Fibroblast of lung (primary cell): ENCODE measurements at places on chromosomes 5 and 9. TPM values are rescaled to one million over a fixed set of nuclear protein-coding genes. Genes with fewer than 3 reads are reported as not detected.

Gene GALT
- total RNA-seq = 27.2 and 29.1 TPM in 2 replicates

GRCh38 chr5:154858972-154859871 lies 795 bp downstream of the CNOT8 start:
- DNase-seq = peak; percentile 20

DNA sequence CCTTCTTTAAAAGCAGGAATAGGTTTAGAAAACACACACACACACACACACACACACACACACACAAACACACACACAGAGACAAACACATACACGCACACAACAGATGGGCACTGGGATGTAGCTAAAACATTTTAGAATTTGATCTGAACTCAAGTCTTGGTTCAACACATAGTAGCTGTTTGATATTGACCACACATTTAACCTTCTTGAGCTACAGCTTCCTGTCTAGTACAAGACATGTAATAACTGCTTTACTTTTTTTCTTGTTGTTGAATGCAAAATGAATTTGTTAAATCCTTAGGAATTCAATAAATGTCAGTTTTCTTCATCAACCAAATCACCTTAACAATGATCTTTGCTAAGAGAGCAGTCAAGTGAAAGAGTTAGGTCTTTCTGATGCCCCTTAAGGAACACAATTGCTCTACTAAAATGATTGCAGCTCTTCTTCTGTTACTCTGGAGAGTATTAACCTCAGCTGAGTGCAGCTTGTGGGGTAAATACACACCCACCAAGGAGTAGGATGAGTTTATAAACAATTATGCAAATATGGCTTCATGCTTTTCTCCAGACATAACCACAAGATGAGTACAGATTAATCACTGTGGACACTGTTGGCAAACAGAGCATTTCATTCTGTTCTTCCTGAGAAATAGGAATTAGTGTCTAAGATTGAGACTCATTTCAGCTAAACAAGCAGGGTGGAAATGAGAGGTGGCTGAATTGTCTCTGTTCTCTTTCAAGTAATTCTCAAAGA lies 302.9 kb upstream of the PAPPA start:
- peak; percentile 81 for DNase-seq

Gene HRH2
- not detected in 2 replicates for total RNA-seq

Gene ANKRD18A
- total RNA-seq = not detected in 2 replicates

GRCh38 chr9:99231711-99232110 lies 9.6 kb downstream of the SEC61B start:
- no peak for DNase-seq
